ENCODE measurements at places on chromosomes 3 and 15.

DNA sequence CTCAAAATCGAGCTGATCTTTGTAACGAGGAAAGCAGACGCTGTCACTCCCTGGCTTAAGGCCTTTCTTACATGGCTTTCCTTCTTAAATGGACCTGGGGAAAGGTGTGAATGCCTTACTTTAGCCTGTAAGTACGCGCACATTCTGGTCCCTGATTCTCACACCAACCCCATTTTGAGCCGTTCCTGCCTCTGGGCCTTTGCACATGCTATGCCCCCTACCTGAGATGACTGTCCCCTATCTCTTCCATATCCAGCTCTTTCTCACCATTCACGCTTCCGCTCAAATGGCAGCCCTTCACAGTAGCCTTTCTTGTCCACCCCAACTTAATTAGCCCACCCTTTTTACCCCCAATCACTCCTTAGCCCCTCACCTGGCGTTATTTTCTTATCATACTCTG is 496.7 kb downstream of the SHQ1 start:
- DNase-seq = no peak

GRCh38 chr3:60755094-60755493 is 496.2 kb downstream of the FHIT start:
- DNase-seq = no peak

GRCh38 chr3:66819993-66820501 is 178.1 kb upstream of the KBTBD8 start:
- no peak for DNase-seq

- peak; percentile 25 for DNase-seq
These were observed 5.6 kb downstream of the SERPINI1 start for GRCh38 chr3:167740961-167741587.

DNA sequence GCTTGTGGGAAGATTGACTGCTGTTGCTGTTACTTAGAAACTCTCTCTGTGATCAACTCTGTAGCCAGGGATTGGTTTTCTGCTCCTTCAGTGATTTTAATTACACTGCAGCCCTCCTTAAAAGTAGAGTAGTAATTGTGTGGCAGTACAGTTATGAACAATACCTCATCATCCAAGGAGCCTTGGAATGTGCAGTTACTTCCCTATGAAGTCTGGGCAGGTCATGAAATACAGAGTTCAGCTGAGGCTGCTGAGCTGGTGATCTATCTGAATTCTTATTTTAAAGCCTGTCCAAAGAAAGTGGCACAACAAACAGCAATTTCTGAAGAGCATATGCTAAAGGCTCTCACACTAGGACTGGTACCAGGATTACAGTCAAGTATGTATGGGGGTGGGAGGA is 37.4 kb upstream of the MRPL3 start:
- no peak for DNase-seq

DNA sequence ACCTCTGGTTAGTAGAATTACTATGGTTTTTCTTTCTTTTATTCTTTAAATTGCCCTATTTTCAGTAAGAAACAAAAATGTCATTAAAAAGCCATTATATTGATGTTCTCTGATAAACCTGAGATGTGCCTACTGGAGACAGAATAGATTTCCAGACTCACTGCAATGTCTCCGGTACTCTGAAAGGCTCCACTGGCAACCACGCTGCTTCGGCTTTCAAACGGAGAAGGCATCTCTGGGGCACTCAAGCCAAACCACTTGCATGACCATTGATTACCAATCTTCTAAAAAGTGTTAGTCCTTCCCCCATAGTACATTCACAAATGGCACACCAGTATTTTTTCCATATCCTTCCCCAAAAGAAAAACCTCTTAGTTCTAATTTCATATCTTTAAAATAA is 82.6 kb downstream of the CBLB start:
- no peak for DNase-seq

DNA sequence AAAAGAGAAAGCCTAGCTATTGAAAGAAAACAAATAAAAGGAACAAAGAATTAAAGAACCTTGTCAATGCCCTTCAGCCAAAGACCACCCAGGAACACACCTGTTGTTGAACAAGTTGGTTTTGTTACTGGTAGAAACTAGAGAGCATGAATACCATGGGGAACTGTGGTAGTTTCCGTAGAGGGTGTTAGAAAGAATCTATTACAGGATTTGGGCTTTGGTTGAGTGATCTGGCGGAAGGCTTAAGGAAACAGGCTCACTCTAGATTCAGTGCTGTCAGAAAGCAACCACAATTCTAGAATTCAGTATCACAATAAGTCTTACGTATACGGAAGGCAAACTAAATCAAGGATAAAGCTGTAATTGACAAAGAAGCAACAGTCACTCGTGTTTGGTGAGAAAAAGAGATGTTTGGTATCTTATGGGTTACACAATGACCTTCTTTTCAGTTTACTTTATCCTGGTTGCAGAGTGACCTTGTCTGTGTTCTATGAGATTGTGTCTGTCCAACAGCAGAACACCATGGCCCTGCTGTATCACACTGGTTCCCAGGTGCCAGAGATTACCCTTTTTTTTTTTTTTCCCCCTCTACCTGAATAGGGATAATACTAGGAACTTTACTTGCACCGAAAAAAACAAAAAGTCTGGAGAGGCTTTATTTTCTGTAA is 265.9 kb downstream of the SHQ1 start:
- DNase-seq = no peak

- DNase-seq = no peak
These were observed 10.9 kb downstream of the SCG3 start for GRCh38 chr15:51692154-51692553.

- no peak for DNase-seq
These were observed 35.3 kb downstream of the SRGAP3 start for GRCh38 chr3:9214185-9214584.

DNA sequence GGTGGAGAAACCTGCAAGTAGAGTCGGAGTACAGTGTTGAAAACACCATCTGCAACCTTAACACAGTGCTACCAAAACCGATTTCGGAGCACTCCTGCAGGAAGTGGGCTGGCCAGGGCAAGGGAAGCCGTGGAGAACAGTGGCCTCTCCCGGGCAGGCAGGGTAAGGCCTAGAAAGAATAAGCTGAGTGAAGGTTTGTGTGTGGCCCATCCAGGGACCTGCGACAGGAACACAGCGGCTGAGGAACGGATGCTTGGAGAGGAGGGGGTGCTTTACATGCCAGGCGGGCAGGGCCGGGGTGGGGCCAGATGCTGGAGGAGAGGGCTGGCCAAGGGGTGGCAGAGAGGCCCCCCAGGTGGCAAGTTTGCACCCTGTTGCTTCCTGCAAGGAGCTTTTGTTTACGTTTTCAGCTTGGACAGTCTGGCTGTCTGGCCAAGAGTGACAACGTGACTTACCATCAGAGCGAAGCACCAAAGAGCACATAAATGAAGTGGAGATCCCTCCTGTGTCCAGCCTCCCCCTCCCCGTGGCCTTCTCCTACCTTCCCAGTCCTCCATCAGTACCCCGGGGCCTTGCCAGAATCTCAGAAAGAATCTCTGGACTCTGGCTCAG is 156.5 kb downstream of the PGPEP1L start:
- DNase-seq = peak; percentile 68

Measured in activated gamma-delta T cell treated with Interleukin-2 at 50 U/mL for 16 hours (primary cell).